ENCODE measurements at places on chromosomes 5 and 9. TPM values are rescaled to one million over a fixed set of nuclear protein-coding genes. Genes with fewer than 3 reads are reported as not detected.

DNA sequence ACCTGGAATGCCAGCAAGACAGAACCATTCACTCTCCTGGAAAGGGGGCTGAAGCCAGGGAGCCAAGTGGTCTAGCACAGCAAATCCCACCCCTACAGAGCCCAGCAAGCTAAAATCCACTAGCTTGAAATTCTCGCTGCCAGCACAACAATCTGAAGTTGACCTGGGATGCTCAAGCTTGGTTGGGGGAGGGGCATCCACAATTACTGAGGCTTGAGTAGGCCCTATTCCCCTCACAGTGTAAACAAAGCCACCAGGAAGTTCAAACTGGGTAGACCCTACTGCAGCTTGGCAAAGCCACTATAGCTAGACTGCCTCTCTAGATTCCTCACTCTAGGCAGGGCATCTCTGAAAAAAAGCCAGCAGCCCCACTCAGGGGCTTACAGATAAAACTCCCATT is 17.3 kb downstream of the RIGI start:
- DNase-seq = no peak

DNA sequence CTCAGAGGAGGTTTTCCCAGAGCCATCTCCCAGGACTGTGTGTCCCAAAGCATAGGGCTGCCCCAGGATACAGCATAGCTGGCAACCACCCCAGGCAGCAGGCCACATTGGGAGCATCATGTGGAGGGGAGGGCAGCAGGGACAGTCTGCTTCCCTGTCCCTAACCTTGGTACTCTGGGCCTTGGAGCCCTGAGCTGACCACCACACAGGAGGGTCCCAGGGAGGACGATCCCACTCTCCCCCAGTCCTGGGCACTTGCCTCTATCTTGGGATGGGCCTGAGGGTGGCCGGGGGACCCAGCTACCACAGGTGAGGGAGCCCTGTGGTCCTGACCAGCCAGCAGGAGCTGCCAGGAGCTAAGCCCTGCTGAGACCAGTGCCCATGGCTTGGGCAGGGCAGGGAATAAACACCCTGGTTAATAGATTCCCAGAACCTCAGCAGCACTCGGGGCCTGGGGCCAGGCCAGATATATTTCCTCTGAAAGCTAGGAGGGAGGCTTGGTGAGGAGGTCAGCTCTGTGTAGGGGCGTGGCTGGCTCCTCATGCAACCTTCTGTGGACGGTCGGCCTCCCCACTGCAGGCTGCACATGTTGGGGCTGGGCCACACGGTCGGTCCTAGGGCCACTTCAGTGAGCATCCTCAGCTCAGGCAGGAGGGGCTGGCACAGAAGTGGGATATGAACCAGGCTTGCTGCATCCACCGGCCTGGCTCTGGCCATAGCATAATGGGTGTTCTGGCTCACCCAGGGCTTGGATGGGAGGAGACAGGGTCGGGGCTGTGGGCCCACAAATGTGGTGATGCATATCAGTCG is 4.2 kb downstream of the NINJ1 start:
- DNase-seq = no peak

The PCDHGB1 gene
- 15.3 TPM for total RNA-seq

GRCh38 chr9:81566074-81566698 is 123.2 kb downstream of the TLE1 start:
- no peak for DNase-seq

- no peak for DNase-seq
Observed at GRCh38 chr5:79456890-79457583, 56.9 kb downstream of the HOMER1 start.

The HAVCR2 gene
- total RNA-seq = not detected

DNA sequence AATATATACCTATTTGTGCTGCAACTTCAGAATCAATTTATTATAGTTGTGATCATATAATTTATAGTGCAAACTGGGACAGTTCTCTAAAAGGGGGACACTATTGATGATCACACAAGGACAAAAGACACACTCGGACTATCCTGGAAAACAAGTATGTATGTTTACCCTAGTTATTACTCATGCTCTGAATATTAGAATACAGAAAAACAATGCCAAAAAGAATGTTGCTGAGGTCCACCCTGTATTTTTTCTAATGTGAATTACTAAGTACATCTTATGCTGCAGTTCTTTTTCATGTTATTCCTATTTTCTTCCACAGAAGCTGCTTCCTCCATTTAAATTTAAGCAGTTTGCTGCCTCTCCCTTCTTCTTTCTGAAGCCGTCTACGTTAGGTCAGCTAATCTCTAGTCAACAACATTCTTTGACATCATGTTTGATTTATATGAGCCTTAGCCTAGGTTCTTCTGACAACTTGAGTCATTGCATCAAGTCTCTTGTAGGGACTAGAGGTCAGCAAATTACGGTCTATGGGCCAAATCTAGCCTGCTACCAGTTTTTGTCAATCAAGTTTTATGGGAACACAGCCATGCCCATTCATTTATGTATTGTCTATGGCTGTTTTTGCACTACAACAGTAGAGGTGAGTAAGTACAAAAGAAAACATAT is 40.1 kb upstream of the PPP3R2 start:
- DNase-seq = no peak

DNA sequence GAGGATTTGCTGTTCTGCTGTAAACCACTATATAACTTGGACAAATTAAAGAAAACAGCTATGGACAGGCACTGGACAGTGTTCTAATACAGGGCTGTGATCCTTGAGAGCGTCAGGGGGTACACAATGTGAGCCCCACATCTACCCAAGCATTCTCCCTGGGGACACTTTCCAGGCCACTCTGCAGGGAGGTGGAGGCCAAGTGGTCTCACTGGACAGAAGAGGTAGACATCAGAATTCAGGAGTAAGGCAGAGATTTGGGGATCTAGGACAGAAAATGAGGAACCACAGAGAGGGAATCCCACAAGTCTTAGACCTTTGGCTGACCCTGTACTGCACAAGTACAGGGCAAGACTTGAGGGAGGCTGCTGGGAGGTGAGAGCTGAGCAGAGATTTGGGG is 3.8 kb upstream of the IGFBPL1 start:
- no peak for DNase-seq

The CDX1 gene
- not detected for total RNA-seq

Measured in Karpas-422 (cell line).